ENCODE measurements at places on chromosomes 16 and 17.

DNA sequence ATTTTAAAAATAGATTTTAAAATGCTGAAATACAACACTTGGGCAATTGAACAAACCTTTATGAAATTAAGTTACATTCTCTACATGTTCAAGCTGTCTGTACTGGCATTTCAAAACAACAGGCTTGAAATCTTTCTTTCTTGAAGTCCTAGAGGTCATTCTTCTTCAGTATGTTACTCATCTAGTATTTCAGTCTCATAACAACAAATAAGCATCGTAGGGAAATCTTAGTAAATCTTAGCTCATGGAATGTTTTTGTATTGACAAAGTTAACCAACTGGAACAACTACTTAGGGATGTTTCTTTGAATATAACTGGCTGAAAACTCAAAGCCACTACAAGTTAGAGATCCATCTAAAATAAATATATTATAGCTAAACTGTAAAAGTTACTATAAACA, 96.6 kb downstream of the KIF2B start:
- no peak for DNase-seq

DNA sequence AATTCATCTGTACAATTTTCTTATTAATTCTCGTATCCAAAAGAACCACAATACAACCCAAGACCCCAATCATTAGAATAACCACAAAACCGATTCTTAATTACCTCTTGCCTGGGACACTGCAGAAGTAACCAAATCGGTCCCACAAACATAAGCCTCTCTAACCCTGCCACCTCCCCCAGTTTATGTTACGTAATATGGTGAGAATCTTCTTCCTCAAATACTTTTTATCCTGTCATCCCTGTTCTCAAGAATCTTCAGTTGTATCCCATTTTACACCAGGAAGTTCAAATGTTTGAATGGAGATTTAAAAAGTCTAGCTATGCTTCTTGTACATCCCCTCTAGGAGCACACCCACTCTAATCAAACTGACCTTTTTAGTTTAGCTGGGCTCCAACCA, 269.3 kb upstream of the TBX2 start:
- DNase-seq: no peak

DNA sequence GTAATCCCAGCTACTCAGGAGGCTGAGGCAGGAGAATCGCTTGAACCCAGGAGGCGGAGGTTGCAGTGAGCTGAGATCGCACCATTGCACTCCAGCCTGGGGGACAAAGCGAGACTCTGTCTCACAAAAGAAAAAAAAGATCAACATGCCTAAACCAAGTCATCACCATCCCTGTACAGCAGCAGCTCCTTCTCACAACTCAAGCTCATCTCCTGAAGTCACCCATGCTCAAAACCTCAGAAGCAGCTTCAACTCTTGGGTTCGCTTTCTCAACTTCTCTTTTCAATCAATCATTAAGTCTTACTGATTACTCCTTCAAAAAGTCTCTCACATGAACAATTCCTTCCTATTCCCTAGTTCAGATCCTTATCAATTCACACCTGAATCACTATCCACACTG, 31.3 kb downstream of the PHLPP2 start:
- no peak for DNase-seq

GRCh38 chr17:34360601-34361270, 2.3 kb downstream of the CCL1 start:
- DNase-seq: no peak

DNA sequence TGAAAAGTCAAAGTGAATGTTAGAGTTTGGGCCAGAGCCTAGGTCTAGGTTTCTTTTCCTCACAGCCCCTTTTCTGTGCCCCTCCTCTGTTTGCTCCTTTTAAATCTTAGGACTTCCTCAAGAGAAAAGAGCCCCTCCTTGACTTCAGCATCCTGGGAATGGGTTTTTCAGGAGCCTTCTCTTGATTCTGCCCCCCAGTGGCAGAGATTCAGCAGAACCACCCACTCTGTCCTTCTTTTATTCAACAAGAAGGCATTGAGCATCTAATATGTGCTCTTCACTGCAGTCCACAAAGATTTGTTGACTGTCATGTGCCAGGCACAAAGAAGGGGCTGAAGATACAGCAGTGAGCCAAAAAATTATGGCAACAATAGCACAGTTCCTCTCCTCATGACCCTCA, 270.8 kb upstream of the CDH5 start:
- DNase-seq: no peak

- no peak for DNase-seq
Observed at GRCh38 chr16:8588682-8589056, 1.6 kb downstream of the TMEM114 start.

DNA sequence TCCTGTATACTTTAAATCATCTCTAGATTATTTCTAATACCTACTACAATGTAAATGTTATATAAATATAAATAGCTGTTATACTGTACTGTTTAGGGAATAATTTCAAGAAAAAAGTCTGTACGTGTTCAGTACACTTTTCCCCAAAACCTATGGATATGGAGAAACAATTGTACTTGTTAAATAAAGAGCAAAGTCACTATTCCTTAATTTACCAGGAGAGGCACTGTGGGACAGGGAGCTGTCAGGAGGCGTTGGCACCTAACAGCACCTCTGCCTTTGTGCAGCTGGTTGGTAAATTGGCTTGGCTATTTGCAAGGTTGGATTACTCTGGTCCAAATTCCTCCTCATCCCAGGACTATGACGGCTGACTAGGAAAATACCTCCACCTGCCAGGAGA, 28.0 kb downstream of the CRHR1 start:
- no peak for DNase-seq

- DNase-seq: no peak
Observed at GRCh38 chr17:4006165-4006589, 41.9 kb upstream of the ATP2A3 start.

GRCh38 chr16:28882551-28883160, 4.4 kb downstream of the ATP2A1 start:
- DNase-seq: no peak

DNA sequence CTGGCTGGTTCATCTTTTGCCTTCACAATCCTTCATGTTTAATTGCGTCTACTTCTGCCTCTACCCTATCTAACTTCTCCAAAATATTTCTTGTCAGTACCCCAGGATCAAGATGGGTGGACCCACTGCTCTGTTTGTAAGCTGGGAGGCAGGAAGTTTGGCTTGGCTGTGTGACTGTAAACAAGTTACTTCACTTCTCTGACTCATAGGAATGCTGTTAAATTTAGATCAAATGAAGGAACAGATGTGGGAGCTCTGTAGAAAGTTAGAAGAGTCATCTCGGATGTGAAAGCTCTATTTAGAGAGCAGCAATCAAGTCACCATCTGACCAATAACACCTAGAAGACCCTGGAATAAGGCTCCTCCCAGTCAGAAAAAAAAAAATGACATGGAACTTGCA, 55.2 kb upstream of the MRTFB start:
- no peak for DNase-seq

DNA sequence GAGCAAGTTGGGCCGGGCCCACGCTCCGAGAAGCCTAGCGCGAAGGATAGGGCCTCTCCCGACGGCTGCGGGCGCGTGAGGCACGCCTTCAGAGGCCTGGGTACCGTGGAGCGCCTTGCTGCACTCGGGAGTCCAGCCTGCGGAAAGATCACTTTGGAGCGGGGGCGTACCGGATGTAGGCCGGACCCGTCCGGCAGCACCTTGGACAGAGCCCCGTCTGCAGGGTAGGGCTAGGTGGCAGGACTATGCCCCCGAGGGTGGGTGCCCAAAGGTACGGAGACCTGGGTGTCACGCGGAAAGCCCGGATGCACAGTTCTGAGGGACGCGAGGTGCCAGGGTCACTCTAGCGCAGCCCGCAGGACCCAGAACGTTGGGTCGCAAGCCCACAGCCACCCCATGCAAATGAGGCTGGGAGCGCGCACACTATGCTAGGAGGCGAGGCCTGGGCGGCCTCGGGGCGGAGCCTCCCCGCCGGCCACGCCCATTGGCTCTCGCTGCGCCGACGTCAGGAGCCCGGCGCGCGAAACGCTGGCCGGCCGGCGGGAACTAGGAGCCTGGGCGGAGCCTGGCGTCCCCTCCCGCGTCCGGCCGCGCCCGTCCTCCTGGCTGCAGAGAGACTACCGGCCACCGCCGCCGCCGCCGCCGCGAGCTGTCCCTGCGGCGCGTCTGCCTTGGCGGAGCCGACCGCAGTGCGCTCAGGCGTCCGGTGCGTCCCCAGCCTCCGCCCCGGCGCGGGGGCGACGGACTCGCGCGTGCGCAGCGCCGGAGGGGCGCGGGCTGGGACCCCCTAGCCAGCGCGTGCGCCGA, at the start of gene PAQR4:
Gene PAQR4, plus strand, starts transcription at position 611 of the 807 bp plus-strand sequence. CDS start 327 bp downstream, outside the sequence.
- peak; percentile 88 for DNase-seq

DNA sequence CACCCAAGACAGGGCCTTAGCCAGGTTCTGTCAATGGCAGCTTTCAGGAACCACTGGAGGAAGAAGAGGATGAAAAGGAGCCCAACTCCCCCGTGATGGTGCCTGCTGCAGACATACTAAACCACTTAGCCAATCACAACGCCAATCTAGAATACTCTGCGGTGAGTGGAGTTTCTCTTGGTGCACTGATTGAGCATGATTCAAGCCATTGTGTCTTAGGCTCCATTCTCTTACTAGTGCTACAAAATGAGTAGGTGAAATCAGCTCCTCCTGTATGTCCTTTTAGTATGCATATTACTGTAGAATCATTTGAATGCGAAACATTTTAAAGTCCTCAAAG, 1.4 kb downstream of the SETD6 start:
- no peak for DNase-seq

DNA sequence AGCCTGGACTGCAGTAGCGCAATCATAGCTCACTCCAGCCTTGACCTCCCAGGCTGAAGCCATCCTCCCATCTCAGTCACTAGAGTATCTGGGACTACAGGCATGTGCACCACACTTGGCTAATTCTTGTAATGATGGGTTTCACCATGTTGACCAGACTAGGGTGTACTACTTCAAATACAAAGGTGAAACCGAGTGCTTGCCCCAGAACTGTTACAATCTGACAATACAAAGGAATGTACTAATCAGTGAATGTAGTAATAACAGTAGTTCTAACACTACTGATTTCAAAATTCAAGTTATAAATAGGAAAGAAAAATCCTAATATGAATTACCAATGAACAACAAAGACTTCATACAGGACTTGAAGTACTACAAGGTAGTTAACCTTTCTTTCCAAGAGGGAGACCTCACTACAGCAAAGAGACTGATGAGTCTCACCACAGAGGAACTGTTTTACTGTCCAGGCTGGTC, 24.4 kb downstream of the CRK start:
- no peak for DNase-seq

- DNase-seq: no peak
Observed at GRCh38 chr17:29584452-29585079, 4.9 kb downstream of the GIT1 start.

DNA sequence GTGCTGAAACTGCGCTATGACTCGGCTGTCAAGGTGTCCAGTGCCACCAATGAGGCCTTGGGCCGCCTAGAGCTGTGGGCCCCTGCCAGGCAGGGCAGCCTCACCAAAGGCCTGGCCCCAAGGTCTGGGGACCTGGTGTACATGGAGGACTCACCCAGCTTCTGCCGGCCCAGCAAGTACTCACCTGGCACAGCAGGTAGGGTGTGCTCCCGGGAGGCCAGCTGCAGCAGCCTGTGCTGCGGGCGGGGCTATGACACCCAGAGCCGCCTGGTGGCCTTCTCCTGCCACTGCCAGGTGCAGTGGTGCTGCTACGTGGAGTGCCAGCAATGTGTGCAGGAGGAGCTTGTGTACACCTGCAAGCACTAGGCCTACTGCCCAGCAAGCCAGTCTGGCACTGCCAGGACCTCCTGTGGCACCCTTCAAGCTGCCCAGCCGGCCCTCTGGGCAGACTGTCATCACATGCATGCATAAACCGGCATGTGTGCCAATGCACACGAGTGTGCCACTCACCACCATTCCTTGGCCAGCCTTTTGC, 25.0 kb downstream of the WNT9B start:
- no peak for DNase-seq

DNA sequence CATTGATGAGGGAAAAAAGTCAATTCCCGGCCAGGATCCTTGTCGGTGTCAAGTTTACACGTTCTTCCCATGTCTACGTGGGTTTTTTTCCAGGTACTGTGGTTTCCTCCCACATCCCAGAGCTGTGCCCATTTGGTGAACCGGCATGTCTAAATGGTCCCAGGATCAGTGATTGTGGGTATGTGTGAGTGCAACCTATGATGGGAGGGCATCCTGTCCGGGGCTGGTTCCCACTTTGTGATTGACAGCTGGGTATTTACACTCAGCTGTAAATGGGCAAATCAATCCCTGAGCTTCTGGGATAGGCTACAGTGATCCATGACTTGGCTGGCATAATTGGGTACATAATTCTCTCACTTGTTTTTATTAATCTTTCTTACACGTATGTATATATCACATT, 91.2 kb upstream of the IRX6 start:
- DNase-seq: no peak

DNA sequence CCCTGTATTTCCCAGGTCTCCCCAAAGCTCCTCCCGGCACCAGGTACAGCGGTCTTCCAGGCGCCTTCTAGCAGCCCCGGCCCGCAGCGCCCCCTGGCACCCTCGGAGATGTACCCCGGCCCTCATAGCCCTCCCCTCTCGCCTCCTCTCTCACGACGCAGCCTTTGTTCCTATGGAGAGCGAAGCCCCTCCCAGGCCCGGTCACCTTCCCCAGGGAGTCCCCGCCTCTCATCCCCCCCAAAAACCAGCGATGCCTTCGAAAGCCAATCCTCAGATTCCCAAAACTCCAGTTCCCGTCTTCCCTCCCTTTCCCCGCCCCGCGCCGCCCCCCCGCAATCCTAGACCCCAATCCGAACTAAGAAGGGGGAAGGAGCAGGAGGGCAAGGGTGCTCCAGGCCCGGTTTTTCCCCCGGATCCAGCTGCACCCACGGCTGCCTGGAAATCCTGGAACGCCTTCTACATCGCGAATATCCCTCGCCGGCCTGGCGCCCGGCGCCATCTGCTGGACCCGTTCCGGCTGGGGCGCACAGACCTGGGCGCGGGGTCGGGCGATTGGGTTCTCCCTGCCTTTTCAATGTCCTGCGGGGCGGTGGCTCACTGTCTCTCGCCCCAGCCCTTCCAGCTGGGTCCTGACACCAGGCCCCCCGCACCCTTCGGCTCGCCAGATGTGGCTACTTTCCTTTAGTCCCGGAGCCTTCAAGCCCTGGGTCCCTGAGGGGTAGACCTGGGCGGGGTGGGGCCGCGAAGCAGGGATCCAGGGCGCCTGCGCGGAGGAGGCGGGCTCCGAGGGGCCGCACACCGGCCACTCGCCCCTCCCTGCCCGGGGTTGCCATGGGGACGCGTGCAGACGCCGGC, at the start of gene DNAH2:
Gene DNAH2, plus strand, starts transcription at position 844 of the 855 bp plus-strand sequence. CDS start 1,991 bp downstream, outside the sequence.
- peak; percentile 70 for DNase-seq

GRCh38 chr16:83356266-83356665, 451.5 kb upstream of the HSBP1 start:
- no peak for DNase-seq

Measured in stimulated activated naive CD8-positive, alpha-beta T cell treated with anti-CD3 and anti-CD28 coated beads, Interleukin-15, amount 100 ng/mL, for 72 hours (primary cell).